ENCODE measurements at places on chromosomes 16 and 17. TPM values are rescaled to one million over a fixed set of nuclear protein-coding genes. Genes with fewer than 3 reads are reported as not detected.
A peak's percentile ranks its signal among the peaks of the same experiment; 100 is the strongest.

DNA sequence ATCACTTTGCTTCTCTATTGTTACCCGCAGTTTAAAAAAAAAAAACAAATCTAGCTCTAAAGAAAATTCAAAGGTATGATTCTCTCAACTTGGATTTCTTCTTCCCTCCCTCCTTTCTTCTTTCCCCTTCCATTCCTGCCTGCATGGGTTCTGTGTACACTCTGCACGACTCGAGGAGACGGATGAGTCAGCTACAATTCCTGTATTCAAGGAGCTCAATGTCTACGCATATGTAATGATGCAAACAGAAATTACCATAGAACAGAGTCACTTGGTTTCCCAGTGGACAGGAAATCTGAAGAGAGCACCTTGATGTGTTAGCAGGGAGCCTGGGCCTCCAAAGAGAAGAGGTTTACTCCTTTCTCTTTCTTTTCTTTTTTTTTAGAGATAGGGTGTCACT lies 92.3 kb downstream of the VPS53 start:
- peak; percentile 65 for DNase-seq

FGF11 gene
- 3.9 TPM for total RNA-seq

- no peak for DNase-seq
Observed at GRCh38 chr16:82563401-82563800, 63.4 kb upstream of the CDH13 start.

INCA1 gene
- total RNA-seq: 0.97 TPM

DNA sequence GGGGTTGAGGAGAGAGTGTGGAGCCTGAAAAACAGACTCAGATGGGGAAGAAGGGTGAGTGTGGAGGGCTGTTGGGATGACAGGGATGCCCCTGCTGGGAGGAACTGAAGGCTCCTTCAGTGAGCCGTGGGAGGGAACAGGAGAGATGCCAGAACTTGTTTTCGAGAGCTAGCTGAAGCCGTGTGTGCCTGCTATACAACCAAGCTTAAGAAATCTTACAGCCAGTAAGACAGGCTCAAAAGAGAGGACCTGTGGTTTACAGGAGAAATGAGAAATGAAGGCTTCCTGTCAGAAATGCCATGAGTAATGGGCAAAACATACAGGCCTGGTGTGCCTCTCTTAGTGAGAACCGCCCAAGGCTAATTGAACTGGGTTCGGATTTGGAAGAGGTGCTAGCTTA lies 99.6 kb downstream of the SPACA3 start:
- DNase-seq: no peak

DNA sequence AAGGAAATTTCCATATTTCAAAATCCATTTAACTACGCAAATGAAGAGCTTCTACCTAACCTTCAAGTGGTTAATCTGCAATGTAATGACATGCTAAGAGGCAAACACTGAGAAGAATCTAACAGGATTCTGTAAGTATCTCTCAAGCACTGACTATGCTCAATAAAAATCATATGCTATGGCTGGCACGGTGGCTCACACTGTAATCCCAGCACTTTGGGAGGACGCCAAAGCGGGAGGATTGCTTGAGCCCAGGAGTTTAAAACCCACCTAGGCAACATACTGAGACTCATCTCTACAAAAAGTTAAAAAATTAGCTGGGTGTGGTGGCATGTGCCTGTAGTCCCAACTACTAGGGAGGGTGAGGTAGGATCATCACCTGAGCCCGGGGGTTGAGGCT lies 32.7 kb downstream of the GNA13 start:
- DNase-seq: no peak

COX4I1 gene
- total RNA-seq: 337 TPM

TRPV2 gene
- 53.5 TPM for total RNA-seq

DNA sequence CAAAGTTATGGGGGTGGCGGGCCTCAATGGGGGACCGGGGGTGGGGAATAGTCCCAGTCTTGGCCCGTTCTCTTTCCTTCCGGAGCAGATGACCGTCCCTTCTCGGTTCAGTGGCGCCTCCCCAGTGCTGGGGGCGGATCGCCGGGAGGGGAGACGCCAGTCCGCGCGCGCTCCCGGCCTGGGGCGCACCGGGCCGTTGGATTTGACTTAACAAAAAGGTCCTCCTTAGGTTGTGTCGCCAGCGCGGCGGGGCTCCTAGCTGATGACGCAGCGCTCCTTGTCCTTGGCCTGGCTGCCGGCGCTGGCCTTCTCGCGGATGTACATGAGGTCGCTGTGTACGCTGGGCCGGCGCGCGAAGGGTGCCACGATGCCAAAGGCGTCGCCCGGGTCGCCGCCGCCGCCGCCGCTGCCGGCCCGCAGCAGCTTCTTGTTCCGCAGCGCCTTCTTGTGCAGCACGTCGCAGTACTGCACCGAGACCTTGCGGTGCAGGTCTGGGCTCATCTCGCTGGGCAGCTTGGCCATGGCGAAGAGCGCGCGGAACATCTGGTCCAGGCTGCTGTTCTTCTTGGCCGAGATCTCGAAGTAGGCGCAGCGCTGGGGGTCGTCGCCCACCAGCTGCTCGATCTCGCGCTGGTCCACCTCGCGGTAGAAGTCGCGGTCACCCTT lies 1.2 kb downstream of the RASD1 start:
- peak; percentile 50 for DNase-seq

DNA sequence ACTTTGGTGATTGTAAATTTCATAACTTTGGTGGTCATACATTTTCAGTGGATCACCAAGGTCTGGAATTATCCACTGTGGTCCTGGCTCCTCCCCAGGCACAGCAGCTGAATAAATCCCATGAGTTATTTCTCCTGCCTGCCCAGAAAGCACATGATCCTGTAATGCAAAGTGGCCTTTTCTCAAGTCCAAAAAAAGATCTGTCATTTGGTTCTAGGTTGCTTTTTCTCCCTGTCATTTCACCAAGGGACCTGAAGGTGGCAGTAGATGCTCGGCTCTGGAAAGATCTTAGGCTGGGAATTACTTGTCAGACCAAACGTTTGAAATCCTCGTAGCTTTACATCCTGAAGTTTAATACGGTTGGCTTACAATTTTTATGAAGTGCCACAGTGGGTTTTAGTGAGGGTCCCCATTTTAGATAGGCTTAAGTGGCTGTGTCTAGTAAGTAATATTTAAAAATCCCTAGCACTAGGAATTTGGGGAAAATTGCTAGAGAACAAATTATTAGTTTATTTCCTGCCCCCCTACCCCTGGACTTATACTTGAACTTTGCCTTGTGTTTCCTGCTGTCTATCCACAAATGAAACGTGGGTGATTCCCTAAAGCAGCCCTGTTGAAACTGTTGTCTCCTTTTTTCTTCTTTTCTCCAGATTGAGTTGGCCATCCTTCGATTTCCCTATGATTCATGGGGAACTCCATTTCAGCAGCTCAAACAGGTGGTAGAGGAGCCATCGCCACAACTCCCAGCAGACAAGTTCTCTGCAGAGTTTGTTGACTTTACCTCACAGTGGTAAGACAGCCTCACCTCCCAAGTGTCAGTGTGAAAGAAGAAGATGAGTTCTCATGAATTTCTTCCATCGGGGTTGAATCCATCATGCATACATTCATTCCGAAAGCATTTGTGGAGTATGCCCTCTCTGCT lies 111.7 kb downstream of the MAP2K6 start:
- peak; percentile 74 for DNase-seq

- DNase-seq: no peak
Observed at GRCh38 chr17:31458829-31459228, 67.4 kb downstream of the RAB11FIP4 start.

DNA sequence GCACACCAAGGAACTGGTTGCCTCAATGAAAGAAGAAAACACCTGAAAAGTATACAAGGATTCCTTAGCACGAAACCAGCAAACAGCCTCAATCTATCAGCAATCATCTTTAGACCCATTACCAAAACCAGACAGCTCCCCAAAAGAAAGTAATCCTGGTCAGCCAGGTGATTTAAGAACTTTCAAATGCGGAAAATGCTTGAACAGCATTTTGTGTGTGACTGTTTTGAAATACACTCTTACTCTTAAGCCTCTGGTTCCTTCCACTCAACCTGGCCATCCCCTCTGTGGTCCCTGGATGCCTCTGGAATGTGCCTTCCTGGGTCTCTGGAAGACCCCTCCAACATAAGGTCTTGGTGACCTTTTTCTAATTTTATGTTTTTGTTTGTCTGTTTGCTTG lies 70.5 kb upstream of the NOG start:
- no peak for DNase-seq

GRCh38 chr17:64056269-64057005 lies 36.0 kb upstream of the ICAM2 start:
- no peak for DNase-seq

MMD gene
- total RNA-seq: 8.4 TPM

DNA sequence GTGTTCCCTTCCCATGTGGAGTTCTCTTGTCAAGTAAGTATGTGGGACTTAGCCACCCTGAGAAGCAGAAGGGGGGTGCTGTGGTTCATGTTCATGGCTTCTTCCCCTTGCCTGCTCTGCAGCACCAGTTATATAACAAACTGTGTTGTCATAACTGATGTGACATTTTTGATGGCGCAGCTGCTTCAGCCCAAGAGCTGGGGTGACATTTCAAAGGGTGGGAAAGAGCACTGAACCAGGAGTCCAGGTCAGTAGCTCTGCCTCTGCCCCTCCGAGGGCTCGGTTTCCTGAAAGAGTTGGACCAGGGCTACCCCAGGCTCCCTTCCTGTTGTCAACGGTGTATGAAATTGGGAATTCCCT lies 7.4 kb downstream of the GNAO1 start:
- no peak for DNase-seq

GRCh38 chr17:19424934-19425868 lies 14.2 kb downstream of the RNF112 start:
- DNase-seq: peak; percentile 60

GRCh38 chr16:58332997-58333700 lies 38.3 kb upstream of the PRSS54 start:
- DNase-seq: no peak

DNA sequence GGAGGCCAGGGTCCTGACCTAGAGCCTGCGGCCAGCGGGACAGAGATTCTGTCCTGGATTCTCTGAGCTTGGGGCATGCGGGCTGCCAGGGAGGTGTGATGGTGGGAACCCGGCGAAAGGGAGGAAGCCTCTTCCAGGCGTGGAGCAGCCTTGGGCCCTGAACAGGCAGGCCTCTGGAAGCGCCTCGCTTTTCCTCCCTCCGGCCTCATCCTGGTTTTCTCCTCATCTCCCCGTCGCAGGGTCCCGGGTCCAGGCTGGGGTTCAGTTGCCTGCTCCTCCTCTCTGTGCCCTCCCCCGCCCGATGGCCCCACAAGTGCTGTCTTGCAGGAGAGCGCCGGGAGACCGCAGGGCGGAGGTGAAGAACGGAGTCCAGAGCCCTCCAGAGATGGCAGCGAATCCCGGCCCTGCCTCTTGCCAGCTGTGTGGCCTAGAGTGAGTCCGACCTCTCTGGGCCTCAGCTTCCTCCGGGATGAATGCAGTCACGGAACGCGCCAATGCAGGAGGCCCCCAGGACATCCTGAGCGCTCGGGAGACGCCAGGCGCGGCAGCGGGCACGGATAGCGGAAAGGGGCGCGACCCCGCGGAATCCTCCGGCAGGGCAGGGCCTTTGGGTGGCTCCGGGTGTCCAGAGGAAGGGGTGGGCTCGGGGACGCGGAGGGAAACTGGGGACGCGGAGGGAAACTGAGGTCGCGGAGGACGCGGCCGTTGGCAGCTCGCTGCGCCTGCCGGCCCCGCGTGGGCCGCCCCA lies 553 bp upstream of the RAB11FIP4 start:
- DNase-seq: no peak

GRCh38 chr17:78168903-78169793 lies 767 bp downstream of the SYNGR2 start:
- DNase-seq: peak; percentile 38

ABCA6 gene
- 6.4 TPM for total RNA-seq

- no peak for DNase-seq
Observed at GRCh38 chr16:52546291-52547003, 496 bp downstream of the TOX3 start.

GRCh38 chr16:28575446-28576109 lies 21.3 kb downstream of the SULT1A2 start:
- DNase-seq: no peak

DNA sequence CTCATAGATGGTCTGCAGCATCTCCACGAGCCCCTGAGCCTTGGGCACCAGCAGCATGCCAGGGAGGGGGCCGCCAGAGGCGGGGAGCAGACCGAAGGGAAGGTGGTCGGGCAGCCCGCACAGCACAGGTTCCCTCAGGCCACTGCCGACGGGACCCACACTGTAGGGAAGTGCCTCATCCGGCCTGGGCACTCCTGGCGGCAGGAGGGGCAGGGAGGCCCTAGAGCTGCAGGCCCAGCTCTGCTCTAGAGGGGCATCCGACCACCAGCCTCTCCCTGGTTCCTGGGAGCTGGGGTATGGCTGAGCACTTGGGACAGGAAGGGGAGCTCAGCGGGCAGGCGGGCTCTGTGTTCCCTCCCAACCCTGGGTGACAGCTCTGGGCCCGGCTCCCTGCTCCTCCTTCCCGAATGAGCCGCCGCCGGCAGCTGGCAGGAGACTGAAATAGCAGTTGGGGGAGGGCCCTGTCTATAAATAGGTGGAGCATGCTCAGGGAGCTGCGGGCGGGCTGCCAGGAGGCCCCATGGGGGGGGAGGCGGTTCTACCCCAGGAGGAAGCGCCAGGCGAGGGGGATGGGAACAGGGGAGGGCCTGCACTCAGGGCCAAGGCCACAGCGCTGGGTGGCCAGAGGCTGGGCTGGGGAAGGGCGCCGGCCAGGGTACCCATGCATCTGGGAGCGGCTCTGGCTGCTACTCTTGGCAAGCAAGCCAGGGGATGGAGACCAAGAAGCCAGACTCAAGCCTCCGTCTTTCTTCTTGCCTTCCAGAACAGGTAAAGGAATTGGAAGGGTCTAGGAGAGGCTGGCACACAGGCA lies 12.4 kb downstream of the HDAC5 start:
- peak; percentile 94 for DNase-seq

DNA sequence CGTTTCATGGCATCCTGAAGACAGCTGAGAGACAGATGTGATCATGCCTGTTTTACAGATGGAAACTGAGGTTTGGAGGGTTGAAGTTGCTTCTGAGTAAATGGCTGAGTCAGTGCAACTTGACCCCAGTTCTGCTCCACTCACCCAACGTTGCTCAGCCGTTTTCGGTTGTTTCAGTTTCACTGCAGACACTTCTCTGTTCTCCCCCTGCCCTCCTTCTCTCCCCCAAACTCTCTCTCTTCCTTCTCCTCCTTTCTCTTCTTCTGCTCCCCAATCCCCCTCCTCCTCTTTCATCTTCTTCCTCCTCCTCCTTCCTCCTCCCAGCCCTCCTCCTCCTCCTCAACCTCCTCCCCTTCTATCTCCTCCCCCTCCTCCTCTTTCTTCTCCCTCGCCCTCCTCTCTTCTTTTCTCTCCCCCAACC lies 9.4 kb upstream of the CEP20 start:
- DNase-seq: peak; percentile 38

- DNase-seq: no peak
Observed at GRCh38 chr17:33639103-33639880, 346.2 kb upstream of the ASIC2 start.

- DNase-seq: no peak
Observed at GRCh38 chr16:6777624-6778023, 555.0 kb upstream of the RBFOX1 start.

- no peak for DNase-seq
Observed at GRCh38 chr17:8818047-8818446, 18.9 kb upstream of the MFSD6L start.

- DNase-seq: no peak
Observed at GRCh38 chr16:31504159-31504558, 4.0 kb downstream of the RUSF1 start.

ZNF624 gene
- 5.5 TPM for total RNA-seq

GRCh38 chr16:75027520-75028300 lies 28.9 kb downstream of the ZNRF1 start:
- no peak for DNase-seq

- DNase-seq: no peak
Observed at GRCh38 chr17:51124640-51125503, 4.2 kb upstream of the SPAG9 start.
